HEK293T (cell line): ENCODE measurements at places on chromosomes 4 and X.

- no peak for DNase-seq
Observed at GRCh38 chr4:76811604-76812412, 86.1 kb downstream of the SOWAHB start.

GRCh38 chr4:89077761-89078160 lies 20.8 kb upstream of the FAM13A start:
- no peak for DNase-seq

- DNase-seq: no peak
Observed at GRCh38 chr4:30330894-30331652, 389.1 kb upstream of the PCDH7 start.

- DNase-seq: no peak
Observed at GRCh38 chrX:12370497-12370986, 232.3 kb downstream of the FRMPD4 start.

DNA sequence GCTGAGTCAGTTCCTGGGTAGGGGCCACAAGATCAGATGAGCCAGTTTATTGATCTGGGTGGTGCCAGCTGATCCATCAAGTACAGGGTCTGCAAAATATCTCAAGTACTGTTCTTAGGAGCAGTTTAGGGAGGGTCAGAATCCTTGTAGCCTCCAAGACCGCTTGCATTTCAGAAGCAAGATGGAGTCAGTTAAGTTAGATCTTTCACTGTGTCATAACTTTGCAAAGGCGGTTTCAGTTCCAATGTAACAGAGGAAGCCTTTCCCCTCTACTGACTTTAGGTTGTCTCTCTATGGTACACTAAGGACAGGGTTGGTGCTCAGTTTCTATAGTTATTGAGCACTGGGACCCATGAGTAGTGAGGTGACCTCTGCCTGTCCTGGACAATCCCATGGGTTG lies 127.3 kb upstream of the WDR1 start:
- no peak for DNase-seq

- no peak for DNase-seq
Observed at GRCh38 chr4:107147873-107148272, 111.8 kb upstream of the DKK2 start.

GRCh38 chr4:123233136-123233768 lies 163.3 kb upstream of the SPRY1 start:
- no peak for DNase-seq

GRCh38 chrX:39445336-39445735 lies 644.1 kb downstream of the MID1IP1 start:
- DNase-seq: peak; percentile 44

DNA sequence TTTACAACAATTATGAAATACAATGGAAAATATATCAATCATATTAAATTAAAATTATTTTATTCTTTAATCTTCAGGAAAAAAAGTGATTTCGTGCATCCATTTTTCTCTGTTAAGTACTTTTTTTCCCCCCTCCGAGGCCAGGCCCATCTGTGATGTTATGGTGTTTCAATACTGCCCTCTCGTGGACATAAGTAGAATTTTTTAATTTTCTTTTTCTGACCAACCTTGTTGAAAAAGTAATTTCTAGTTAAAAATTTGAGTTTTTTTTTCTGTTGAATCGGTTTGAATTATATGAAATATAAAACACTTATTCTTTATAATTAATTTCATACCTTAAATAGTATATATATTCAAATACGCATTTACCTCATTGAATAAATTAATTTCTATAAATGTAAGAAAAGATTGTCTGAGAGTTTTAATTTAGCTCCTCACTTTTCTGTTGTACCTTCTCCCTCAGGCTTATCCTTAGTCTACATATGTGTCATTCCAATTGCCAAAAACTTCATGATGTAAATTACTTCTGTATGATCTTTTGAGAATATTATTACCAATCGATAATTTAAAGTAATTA lies 175.8 kb upstream of the TECRL start:
- peak; percentile 23 for DNase-seq

- DNase-seq: no peak
Observed at GRCh38 chrX:143306991-143307937, 210.0 kb downstream of the SPANXN3 start.

GRCh38 chr4:116627545-116627944 lies 457.8 kb downstream of the TRAM1L1 start:
- DNase-seq: no peak
